Lung (tissue), 17 donors: ENCODE measurements at places on chromosomes 6 and 20.

DNA sequence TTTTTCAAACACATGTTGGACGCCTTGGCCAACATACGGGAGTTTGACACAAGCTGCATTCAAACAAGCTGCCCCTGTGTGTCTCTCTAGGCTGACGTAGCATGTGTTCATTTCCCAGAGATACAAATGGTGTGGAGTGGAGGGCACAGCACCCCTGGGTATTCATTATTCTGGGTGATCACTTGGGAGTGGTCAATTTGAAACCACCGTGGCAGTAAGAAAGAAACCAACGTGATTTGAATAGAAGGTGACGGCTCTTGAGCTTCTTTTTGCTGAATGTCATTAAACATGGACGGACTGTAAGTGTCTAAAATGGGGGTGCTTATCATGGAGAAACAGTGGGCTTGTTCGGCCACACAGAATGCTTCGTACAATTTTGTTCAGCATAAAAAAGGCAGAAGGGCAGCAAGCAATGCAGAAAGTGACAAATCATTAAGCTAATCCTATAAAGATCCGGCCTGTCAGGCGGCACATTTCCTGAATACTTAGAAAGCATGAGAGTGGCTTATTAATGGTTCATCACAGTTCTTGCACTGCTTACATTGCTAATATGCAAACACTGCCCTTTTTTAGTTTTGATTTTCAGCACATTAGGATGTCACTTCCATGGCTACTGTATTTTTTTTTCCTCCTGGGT is 1261.9 kb upstream of the CITED2 start:
- no peak for DNase-seq

GRCh38 chr20:41034239-41034638 is 5.6 kb downstream of the TOP1 start:
- DNase-seq: no peak

GRCh38 chr20:52039790-52040189 is 151.8 kb downstream of the ZFP64 start:
- DNase-seq: no peak

- DNase-seq: peak; percentile 83
These were observed 96.5 kb downstream of the HFE start for GRCh38 chr6:26183581-26184366.

- DNase-seq: no peak
These were observed 16.6 kb downstream of the NRSN2 start for GRCh38 chr20:363319-364078.

DNA sequence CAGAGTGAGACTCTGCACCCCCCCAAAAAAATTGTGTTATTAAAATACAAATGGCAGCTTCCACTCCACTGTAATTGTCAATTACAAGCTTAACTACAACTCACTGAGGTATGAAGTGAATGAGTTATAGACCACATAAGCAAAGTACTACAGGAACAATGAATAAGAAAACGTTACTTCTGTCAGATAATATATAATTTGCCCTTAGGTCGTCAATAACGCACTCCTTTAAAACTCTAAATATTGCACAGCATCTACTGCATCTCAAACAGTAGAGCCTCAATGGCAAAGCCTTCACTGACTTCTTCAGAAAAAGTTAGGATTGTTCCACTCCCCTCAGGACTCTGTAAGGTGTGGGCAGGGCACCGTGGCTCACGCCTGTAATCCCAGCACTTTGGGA is 2.0 kb upstream of the HBS1L start:
- no peak for DNase-seq

DNA sequence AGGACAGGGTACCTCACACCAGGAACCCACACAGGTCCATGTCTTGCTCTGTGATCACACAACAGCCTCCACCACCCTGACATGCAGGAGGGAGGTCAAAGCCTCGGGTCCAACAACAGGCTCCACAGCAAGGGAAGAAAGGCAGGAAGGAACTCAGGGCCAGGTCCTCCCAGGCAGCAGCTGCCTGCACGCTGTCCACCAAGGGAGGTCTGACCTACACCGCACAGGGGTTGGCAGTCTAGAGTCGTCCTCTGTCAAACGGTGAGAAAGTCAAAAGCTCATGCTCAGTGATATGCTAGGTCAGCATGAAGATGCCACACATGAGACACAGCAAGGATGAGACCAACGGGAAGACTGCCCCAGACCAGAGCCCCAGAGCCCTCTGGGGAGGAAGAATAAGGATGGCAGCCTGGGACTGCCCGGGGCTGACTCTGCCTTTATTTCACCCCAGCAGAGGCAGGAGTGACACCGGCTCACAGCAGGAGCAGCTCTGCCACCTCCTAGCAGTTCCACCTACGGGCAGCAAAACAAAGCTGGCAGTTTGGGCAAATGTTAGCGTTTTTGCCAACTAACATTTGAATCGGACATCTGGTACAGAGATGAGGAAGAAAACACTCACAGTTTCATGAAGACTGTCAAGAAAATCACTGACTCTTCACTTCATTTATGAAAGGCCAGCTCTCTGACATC is 8.5 kb downstream of the GMEB2 start:
- no peak for DNase-seq

GRCh38 chr6:156189714-156190113 is 587.5 kb upstream of the ARID1B start:
- no peak for DNase-seq

DNA sequence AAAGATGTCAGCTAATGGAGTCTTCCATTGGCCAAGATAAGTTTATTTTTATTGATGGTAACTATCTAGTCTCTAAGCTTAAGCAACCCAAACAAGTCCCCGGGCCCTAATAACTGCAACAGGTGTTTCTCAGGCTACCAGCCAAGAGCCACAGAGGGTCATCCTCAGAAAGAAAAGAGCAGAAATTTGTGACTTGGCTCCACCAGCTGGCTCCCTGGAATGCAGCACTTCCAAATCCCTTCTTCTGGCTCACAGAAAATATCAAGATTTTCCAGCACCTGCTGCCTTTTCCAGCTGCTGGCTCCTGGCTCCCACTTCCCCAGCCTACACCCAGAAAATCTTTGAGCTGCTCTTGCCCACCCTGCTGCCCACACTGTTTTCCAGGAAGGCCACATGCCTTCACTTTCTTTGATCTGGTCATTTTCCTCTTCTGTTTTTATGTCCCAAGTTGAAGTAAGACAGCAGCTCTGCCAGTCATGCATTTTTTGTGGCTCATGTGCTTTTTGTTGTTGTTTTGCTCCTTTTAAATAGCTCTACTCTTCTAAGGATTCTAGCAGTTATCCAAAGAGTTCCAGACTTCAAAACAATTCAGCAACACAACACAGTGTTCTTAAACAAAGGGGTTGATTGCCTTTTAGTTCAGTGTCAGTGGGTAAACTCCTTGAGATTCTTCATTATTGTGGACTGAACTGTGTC is 151.0 kb upstream of the SMLR1 start:
- DNase-seq: no peak

DNA sequence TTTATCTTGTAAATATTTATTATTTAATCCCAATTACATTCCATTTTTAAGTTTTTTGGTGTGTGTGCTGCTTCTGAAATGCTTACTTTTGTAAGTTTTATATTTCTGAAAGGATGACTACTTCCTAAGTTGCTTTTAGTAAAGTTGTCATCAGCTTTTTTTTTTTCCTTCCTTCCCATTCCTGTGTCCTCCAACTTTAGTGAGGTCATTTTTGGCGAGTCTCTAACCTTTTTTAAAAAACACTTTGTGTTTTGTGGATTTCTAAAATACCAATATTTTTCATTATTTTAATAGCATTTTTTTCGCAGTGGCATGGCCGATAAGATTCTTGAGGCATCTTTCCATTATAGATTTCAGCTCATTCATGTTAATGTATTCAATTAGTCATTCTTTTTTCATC is 30.9 kb downstream of the FIG4 start:
- no peak for DNase-seq

DNA sequence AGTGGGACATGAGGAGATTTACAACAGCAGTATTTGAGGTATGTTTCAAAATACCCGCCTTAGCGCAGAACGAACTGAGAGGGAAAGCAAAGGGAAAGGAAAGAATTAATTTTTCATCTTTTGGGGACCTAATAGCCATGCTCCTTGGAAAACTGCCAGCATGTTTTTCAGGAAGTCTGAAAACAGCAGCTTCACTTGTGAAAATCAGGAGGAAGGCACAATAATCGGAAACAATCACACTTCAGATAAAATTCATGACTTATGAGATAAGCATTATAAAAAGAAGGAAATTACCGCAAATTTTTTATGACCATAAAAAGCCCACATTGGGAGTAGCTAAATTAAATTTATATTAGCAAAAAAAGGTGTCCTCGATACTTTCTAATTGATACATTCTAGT is 541.1 kb downstream of the HAO1 start:
- peak; percentile 6 for DNase-seq

DNA sequence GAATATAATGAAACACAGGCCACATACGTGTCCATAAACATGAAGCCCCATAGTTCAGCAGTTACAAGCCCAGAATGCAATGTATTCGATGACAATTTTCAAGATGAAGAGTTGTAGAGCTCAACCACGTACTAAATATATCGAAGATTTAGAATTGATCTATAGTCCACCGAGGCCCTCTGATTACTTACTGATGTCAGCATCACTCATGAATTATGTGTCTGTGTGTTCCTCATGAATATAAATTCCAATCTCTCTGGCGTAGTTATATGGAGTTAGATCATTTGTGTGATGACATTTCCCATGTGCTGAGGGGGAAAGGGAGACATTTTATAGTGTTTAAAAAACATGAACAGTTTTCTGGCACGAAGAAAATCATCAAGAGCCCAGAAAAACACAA is 97.5 kb downstream of the PFDN4 start:
- peak; percentile 84 for DNase-seq

GRCh38 chr6:122677406-122677805 is 67.2 kb downstream of the PKIB start:
- no peak for DNase-seq

DNA sequence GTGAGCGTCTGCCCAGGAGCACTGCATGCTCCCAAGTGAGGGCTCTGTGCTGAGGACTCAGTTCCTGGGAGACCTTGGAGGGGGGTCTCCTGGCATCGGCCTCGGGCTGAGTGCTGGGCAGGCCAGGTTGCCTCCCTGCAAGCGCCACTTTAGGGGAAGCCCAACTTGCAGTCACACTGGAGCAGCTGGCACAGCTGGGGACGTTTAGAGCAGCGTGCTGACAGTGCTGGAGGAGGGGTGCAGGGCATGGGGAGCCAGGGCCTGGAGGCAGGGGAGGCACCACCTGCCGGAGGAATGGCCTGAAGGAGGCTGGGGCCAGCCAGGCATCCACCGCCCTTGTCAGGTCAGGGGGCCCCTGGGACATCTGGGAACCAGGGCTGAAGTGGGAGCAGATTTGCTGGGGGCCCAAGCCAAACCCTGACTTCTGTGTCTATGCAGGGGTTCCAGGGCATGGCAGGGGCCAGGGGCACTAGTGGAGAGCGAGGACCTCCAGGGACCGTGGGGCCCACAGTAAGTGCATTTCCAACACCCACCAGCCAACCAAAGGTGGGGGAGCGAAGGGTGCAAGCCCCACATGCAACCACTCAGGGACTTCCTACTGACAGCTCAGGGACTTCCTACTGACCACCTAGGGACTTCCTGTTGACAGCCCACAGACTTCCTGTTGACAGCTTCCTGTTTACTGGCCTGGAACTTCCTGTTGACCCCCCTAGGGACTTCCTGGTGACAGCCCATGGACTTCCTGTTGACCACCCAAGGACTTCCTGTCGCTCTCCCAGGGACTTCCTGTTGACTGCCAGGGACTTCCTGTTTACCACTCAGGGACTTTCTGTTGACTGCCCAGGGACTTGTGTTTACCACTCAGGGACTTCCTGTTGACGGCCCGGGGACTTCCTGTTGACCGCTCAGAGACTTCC is 33.6 kb downstream of the COL20A1 start:
- DNase-seq: no peak

DNA sequence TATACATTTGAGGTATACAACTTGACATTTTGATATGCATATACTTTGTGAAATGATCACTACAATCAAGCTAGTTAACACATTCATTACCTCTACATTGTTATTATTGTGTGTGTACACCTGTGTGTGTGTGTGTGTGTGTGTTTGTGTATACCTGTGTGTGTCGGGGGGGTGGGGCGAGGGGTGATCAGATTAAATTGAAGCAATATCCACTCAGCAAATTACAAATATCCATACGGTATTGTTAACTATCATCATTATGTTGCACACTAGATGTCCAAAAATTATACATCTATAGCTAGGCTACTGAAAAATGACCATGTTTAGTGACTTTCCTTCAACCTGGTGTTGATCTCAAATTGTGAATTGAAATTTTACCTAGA is 1.8 kb downstream of the RHAG start:
- DNase-seq: no peak

DNA sequence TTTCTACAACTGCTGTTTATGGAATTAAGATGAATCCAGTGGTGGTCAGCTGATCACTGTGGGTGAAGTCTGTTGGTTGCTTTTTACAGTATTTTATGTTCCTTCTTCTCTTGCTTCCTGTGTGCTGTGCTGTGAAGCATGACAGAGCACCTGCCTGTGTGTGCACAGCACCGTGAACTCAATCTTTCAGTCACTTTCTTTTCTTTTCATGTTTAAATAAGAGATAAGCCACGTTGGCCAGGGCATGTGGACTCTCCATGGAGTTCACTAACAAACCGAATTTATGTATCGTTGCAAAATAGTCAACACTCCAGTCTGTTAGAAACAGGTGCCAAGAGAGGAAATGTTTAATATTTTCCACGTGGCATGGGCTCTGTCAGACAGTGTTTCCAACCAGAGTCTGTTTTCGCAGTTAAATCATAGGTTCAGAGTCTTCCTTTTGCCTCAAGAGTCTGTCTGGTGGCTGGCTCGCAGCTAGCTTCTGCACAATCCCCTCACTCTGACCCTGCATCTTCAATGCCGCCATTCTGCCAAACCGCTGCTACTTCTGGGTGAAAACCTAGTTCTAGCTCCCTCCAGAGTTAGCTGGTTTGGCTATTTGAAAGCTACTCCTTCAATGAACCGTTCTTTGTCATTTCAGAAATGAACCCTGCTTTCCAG is 73.2 kb downstream of the QRSL1 start:
- no peak for DNase-seq

DNA sequence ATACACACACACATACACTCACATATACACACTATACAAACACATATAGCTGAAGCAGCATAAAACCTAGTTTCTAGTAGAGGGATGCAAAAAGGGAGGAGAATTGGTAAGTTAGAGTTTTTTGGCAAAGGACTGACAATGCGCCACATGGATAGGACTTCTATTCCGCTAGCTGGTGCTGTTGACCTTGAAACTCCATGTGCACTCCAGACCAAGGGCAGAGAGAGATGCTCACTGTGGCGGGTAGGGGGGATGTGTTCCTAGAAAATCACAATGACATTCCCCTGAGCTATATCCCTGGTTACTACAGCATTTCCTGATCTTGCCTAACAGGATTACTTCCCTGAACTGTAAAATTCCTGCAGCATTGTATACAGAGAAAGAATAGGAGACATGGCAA is 19.2 kb downstream of the MICA start:
- DNase-seq: no peak
